ENCODE measurements at places on chromosomes 4 and X.

- DNase-seq = no peak
These were observed 2.8 kb downstream of the NLRP2B start for GRCh38 chrX:57677132-57677858.

GRCh38 chr4:5712517-5712916 is 1.5 kb downstream of the EVC start:
- DNase-seq = peak; percentile 76

- DNase-seq = peak; percentile 31
These were observed 81.9 kb downstream of the HCCS start for GRCh38 chrX:11193035-11193469.

DNA sequence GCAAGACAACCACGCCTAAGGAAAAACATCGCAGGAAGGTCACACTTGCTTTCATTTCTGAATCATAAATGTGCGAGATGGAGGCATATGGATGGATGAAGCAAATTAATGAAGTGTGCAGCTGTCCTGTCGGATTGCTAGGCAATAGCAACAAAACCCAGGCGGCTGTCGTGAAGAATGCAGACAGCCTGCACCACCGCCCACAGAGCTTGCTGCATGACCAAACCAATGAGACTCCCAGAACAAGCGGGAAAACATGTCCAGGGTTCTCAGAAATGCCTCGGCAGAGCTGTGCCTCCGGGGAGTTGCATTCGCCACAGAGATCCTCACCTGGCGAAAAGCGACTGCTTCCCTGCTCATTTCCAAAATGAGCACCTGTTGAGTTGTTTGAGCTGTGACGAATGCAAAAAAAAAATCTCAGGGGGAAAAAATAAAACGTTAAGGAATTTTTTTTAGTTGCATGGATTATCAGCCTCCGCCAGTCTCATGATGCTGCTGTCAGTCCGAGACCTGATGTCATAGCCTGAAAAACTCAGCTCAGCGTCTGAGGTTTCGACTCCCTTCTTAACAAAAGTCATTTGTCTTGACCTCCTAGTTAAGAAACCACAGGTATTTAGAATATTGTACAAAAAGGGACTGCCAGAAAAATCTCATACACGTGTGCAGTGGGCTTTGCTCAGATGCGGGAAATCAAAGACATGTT is 155.5 kb upstream of the MXRA5 start:
- peak; percentile 86 for DNase-seq

DNA sequence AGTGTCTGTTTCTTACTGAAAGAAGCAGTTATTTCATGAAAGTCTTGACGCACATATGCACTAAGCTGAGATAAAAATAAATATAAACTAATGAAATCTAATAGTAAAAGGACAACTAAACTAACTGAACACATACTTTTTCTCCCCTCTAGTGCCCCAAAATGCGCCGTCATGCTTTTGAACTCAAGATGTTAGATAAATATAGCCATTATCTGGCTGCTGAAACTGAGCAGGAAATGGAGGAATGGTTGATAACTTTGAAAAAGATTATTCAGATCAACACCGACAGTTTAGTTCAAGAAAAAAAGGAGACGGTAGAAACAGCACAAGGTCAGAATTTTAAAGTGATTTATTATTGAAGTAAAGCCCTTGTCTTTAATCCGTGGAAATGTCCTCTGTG is 70.2 kb downstream of the DOCK11 start:
- DNase-seq = no peak

DNA sequence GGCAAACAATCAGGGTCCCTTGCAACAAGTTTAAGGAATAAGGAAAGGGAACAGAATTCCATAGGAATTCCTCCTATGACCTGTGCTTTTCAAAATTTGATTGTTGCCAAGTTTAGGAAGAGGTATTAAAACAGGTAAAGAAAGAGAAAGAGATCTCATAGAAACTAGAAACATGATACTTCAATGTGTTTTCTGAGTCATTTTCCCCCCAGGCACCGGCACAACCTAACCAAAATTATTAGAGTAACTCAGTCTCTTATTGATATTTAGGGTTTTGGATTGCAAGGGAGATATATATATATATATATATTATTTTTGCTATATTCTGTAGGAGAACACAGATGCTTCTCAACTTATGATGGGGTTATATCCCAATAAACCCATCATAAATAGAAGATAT is 278.0 kb upstream of the DKK2 start:
- DNase-seq = no peak

GRCh38 chrX:26586570-26586969 is 370.6 kb downstream of the MAGEB5 start:
- no peak for DNase-seq

GRCh38 chr4:90030953-90031352 is 96.2 kb upstream of the CCSER1 start:
- no peak for DNase-seq

GRCh38 chr4:48483006-48483776 is at the start of gene SLC10A4:
Gene SLC10A4 (plus strand): TSS chr4:48483343. CDS start chr4:48483562, 219 bp downstream.
- DNase-seq = no peak

GRCh38 chrX:107738768-107739167 is 36.8 kb downstream of the TSC22D3 start:
- no peak for DNase-seq

- no peak for DNase-seq
These were observed 199.4 kb upstream of the CENPE start for GRCh38 chr4:103397541-103397940.

DNA sequence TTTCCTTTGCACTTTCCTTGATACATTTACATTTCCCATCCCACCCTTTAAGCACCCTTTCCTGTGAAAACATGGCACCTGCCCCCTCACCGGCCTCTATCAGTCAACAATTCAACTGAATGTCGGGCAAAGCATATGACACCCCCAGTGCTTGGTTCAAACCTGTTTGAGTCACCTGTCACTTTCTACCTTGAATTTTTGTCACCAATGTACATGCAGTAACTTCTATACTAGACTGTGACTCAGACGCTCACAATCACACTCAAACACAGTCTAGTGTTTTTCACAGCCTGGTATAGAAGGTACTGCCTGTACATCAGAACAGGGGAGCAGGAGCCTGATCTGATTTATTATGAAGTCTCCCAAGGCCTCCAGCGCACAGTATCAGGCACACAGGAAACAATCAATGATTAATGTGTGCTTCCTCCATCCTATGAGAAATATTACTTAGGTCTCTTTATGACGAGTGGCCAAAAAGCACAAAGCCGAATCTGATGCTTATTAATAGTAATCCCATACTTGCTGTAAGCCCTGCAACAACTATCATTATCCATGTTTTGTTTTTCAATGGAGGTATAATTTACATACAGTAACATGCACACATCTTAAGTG is 49.2 kb upstream of the FAM9C start:
- DNase-seq = no peak

- no peak for DNase-seq
These were observed 2504.3 kb downstream of the ARAP2 start for GRCh38 chr4:33739884-33740632.

- no peak for DNase-seq
These were observed 660 bp downstream of the WWC2 start for GRCh38 chr4:183099537-183100297.

GRCh38 chr4:77438549-77438948 is 167.1 kb upstream of the CXCL13 start:
- no peak for DNase-seq

GRCh38 chr4:170306208-170306607 is 216.5 kb upstream of the AADAT start:
- no peak for DNase-seq

- DNase-seq = peak; percentile 5
These were observed 48.9 kb upstream of the FAM47B start for GRCh38 chrX:34893741-34894140.

DNA sequence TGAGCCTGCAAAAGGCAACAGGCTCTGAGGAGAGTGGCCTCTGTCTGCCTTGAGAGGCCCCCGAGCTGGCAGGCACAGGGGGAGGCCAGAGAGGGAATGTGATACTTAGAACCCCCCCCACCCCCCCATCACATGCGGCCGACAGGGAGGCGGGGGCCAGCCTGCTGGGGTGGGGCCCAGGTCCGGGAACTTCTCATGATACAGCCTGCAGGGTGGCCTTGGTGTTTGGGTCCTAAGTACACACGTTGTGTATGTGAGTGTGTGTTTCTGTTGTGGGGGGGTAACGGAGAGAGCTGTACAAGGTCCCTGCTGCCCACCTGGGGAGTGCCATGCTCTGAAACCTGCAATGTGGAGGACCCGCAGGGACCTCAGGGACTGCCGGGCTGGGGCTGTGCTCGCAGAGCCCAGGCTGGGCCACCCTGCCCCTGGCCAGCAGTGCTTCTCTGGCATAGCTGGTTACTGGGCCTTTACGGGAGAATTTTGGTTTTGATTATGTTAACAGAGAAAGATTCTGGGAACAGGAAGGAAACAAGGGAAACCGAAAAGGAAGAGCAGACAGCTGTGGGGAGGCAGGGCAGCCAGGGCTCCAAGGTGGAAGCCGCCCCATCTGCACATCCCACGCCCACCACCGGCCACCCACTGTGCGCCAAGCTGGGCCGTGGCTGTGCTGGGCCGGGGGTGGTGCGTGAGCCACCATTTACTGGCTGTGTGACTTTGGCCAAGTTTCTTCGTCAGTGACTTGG is 19.9 kb downstream of the SH3BP2 start:
- DNase-seq = no peak

DNA sequence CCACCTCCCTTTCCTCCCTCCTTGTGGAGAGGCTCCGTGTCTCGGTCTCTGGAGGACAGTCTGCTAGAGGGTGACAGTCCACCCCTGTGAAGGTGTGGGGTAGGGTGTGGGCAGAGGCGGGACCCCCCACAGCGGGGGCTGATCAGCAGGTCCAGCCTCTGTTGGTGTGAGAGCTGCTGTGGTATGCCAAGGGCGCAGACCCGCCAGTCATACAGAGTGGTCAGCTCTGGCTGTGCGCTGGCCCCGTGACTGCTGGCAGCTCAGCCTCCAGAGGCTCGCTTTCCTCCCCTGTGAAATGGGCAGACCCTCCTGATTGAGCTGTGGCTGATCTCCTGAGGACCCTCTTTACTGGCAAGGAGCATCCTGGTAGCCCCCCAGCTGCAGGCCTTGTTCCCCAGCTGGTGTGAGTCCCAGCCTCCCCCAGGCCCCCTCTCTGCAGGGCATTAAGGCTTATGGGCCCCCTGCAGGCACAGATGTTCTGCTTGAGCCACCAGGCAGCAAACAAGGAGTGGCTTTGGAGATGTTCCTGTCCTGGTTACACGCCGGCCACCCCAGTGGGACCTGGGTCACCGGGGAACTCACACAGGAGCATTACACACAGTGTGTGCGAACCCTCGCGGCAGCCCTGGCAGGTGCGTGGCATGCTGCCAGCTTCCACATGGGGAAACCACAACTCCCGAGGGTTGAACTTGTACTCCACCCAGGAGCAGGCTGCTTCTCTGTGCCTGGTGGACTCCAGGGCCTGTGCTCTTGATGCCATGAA is 76.8 kb downstream of the PPP2R2C start:
- DNase-seq = no peak

DNA sequence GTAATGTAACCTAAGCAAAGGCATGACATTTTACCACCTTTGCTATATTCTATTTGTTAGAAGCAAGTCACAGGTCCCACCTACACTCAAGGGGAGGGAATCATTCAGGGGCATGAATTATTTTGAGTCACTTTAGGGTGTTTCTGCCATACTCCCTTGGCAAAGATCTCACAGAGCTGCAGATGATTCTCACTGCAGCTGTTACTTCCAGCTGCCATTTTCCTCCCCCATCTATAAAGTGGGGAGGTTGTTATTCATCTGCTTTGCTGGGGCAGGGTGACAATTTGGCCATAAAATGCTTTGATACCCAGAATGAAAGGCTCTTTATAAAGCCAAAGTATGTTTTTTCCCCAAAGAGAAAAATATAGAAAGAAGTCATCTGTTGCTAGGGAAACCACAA is 136.5 kb upstream of the SMIM31 start:
- DNase-seq = no peak
